ENCODE measurements at places on chromosomes 7 and 10.

- no peak for DNase-seq
Measured at GRCh38 chr10:33287112-33287511, 47.4 kb downstream of the NRP1 start.

- no peak for DNase-seq
Measured at GRCh38 chr10:93438613-93439253, 43.4 kb downstream of the MYOF start.

GRCh38 chr7:71414490-71414889 is 282.5 kb downstream of the GALNT17 start:
- DNase-seq: no peak

GRCh38 chr10:4661511-4662255 is 164.3 kb upstream of the AKR1E2 start:
- no peak for DNase-seq

DNA sequence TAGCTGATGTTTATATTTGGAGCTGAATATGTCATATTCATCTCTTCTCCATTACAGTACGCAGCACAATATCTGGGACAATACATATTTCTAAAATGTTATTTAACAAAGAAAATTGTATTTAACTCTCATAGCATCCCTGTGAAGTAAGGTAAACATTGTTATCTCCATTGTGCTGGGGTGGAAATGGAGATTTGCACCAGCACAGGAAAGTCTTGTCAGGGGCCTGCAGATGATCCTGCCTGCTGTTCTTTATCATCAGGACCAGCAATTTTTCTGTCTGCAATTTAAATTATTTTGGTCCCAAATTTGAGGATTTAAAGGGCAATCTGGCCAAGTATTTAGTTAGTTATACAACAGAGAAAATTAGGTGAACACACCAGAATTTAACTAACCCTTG is 144.4 kb downstream of the CPED1 start:
- no peak for DNase-seq

DNA sequence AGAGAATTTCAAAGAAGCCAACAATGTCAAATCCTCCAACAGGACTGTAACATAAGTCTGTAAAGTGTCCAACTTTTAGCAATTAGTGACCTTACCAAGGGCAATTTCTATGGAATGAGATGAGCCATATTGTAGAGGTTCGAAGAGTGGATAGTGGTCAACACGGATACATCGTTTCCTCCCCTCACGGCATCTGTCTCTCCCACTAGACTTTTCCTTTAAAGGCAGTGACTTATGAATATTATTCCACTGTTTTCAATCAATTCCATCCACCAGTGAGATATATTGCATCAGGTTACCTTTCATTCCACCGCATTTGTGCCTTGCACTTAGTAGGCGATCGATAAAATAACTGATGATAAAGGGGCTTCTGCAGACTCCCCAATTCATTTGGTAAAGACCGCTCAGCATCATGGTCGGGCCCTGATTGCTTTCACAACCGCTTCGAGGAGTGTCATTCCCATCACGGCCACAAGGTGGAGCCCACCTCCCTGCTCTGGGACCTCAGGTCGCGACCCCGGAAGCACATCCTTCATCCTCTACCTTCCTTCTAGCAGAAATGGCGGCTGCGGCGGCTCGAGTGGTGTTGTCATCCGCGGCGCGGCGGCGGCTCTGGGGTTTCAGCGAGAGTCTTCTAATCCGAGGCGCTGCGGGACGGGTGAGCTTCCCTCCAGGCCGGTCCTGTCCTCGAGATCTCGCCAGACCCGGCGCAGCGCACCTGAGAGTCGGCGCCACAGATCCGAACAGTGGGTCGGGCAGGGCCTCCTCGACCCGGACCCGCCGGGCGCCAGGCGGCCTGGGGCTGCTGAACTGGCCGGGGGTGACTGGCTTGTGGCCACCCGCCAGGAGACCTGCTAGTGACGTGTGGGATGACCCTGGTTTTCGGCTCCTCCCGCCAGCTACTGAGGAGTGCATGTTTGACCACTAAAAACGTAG is at the start of gene PMPCB:
Gene PMPCB, plus strand, starts transcription at position 535 of the 936 bp plus-strand sequence. Its CDS starts 25 bp downstream, at position 560.
- DNase-seq: peak; percentile 97

- DNase-seq: no peak
Measured at GRCh38 chr10:18918532-18918931, 130.1 kb upstream of the MALRD1 start.
